RWPE1 (cell line): ENCODE measurements at places on chromosomes 1 and 21.

DNA sequence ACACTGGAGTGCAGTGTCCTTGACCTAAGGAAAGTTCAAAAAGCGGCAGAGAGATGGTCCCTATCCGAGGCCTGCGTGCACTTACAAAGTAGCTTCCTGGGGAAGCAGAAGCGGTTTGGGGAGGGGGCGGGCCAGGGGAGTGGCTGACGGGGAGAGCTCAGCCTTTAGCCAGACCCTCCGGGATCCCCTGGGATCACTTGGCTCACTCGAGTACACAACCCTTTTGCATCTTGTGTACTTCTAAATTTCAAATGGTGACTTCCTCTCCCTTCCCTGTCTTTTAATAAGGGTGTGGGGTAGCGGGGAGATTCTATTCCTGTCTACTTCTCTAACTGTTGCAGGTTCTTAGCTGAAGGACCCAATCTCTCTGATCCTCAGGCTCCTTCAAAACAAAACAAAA, 18.1 kb upstream of the SNX27 start:
- no peak for DNase-seq

- DNase-seq: no peak
Measured at GRCh38 chr21:14836950-14837349, 227.8 kb downstream of the NRIP1 start.

GRCh38 chr21:24224422-24224821, 1382.9 kb downstream of the MRPL39 start:
- DNase-seq: peak; percentile 4

GRCh38 chr1:62573675-62574074, 23.6 kb upstream of the ANGPTL3 start:
- DNase-seq: no peak

DNA sequence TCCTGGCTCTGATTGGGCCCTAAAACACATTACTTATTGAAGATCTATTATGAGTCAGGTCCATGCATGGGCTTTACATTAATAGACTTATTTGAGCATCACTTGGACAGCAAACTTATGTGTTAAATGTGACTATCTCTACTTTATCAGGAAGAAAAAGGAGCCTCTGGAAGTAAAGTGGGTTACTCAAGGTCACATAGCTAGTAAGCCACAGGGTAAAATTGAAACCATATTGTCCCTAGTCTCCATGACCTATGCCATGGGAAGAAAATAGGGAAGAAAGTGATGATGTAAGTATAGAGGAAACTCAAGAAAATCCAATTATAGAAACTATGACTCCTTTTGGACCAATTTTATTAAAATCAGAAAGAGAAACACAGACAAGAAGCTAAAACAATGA, 555.3 kb downstream of the NUF2 start:
- no peak for DNase-seq

- no peak for DNase-seq
Measured at GRCh38 chr1:156676114-156676819, 940 bp downstream of the NES start.

DNA sequence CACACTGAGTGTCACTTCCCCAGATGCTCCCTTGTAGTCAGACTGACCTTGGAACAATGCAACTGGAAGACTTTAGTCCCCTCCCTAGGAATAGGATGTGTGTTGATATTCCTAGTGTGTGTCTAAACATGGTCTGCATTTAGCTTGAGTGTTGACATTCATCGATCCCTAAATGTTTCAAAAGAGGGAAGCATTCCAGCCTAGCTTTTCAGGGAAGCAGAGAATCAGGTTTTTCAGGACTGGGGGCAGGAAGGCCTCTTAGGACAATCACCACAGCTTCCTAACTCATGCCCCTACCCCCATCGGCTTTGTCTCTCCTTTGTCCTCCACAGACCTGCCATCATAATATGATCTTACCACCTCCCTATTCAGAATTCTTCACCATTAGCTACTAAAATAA, 43.4 kb downstream of the NMNAT2 start:
- DNase-seq: no peak

DNA sequence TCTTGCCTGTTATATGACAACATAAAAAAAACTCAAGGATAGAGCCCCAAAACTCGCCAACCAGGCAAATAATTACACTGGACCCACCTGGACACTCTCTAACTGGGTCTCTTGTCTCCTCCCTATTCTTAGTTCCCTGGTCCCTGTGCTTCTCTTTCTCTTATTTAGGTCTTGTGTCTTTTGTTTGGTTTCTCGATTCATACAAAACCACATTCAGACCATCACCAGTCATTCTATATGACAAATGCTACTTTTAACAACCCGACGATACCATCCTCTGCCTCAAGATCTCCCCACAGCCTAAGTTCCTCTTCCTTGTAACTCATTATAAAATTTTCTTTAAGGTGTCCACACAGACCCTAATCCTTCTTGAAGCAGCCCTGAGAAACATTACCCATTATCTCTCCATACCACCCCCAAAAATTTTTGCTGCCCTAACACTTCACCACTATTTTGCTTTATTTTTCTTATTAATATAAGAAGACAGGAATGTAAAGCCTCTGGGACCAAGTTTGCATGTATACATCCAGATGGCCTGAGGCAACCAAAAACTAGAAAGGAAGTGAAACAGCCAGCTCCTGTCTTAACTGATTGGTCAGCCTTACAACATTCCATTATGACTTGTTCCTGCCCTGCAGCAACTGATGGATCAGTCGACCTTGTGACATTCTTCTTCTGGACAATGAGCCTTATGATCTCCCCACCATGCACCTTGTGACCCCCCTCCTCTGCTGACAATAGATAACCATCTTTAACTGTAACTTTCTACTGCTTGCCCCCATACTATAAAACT, 638.2 kb downstream of the AMY1C start:
- DNase-seq: no peak

DNA sequence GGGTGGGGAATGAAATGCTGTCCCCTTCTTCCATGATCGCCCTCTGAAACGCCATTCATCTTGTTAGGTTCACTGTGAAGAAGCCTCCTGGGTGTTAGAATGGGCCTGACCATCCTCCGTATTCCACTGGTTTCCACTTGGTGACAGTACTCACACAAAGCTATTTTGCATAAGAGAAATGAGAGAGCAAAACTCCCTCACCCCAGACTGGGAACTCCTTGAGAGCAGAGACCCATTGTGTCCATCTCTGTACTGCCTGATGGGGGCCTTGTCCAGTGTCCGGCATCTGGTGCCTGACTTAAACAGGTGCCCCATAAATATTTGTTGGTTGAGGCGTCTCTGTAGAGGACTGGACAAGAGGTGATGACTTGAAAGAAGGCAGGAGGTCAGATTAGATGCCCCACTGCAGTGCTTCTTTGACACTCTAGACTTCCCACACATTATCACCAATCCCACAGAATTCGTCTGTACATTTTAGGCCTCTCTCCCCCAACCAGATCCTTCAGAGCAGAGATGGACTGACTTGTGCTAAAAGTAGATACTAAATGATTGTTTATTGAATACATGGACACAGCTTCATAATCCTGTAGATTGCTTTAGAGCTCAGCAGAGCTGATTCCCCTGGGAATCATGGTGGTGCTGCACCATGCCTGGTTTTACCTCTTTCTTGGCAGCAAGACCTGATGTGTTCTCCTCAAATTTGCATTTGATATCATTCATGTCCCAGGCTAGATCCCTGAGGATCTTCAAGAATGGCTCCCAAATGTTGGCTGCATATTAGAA, 22.4 kb upstream of the KCNA2 start:
- DNase-seq: no peak

- DNase-seq: no peak
Measured at GRCh38 chr1:92663775-92664174, 121.1 kb downstream of the EVI5 start.

DNA sequence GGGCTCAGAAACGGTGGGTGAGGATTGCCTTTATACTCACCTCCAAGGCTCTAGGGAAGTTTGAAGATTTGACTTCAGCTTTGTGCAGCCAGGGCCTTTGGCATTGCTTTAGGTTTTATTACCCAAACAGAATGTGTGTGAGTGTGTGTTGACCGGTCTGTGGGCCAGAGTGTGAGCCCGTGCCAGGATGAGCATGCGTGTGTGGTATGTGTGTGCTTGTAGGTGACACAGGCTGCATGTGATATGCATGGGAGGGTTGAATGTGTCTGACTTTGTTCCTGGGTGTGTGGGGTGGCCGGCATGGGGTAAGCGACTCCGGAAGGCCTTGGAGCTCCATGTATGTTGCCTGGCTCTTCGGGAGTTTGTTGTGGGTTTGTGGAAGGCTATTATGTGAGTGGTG, 160.5 kb downstream of the FOXD2 start:
- no peak for DNase-seq

DNA sequence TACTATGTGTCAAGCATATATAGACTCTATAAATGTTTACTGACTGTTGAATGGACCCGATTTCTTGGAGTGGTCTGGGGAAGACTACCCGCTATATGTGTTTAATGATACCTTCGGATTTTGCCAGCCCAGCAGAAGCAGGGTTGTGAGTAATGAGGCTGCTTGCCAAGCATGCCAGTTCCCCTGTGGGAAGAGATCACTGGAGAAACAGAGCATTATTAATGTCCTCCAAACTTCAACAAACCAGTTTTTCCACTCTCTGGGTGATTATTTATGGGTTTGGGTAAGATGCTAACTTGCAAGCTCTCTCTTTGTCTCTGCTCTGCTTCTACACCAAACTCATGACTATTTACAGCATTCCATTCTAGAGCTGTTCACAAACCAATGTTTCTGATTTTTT, 25.1 kb upstream of the PHGDH start:
- DNase-seq: peak; percentile 79

GRCh38 chr1:160858097-160858496, 4.6 kb downstream of the CD244 start:
- DNase-seq: no peak

GRCh38 chr1:164562511-164562910, 3.5 kb downstream of the PBX1 start:
- DNase-seq: no peak

DNA sequence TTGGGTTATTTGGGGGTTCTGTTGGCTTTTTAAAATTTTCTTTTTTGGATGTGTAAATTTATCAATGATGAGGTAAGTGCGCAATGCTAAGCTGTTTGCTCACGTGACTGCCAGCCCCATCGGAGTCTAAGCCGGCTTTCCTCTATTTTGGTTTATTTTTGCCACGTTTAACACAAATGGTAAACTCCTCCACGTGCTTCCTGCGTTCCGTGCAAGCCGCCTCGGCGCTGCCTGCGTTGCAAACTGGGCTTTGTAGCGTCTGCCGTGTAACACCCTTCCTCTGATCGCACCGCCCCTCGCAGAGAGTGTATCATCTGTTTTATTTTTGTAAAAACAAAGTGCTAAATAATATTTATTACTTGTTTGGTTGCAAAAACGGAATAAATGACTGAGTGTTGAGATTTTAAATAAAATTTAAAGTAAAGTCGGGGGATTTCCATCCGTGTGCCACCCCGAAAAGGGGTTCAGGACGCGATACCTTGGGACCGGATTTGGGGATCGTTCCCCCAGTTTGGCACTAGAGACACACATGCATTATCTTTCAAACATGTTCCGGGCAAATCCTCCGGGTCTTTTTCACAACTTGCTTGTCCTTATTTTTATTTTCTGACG, 3.1 kb downstream of the OLIG2 start:
- DNase-seq: no peak

DNA sequence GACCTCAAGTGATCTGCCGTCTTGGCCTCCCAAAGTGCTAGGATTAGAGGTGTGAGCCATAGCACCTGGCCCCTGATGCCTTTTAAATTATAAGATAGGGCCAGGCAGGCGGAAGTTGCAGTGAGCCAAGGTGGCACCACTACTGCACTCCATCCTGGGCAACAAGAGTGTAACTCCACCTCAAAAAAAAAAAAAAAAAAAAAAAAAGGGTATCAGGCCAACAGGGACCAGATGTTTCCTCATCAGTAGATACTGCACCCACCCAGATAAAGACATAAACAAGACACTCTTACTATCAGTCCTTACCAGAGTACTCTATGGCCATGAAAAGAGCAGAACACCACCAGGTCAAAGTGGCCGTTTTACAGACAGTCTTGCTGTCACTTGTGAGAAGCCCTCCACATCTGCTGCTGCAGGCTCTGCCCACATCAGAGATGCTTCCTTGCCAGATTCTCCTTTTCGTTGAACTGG, 3.3 kb downstream of the C21orf58 start:
- DNase-seq: no peak

GRCh38 chr1:174191349-174191862, 32.1 kb downstream of the RABGAP1L start:
- peak; percentile 43 for DNase-seq

GRCh38 chr1:78527706-78528105, 36.9 kb downstream of the PTGFR start:
- DNase-seq: no peak

DNA sequence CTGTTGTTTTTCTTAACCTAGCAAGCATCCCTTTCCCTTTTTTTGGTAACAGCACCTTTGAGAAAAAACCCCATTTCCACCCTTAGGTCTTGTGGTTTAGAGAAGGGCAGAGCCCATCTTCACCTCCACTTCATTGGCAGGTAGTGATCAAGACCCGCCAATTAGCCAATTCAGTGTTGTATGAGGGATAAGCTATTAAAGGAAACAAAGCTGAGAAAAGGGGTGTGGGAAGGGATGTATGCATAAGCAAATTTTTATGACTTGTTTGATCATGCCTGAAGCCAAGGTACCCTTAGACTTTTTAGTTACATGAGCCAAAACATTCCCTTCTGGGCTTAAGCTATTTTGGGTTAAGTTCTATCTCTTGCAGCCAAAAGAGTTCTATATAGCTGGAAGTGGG, 3.6 kb upstream of the ZNF697 start:
- DNase-seq: no peak

- no peak for DNase-seq
Measured at GRCh38 chr1:72724951-72725861, 442.9 kb upstream of the NEGR1 start.

- no peak for DNase-seq
Measured at GRCh38 chr1:193335806-193336428, 149.5 kb upstream of the B3GALT2 start.

- DNase-seq: peak; percentile 4
Measured at GRCh38 chr1:168801032-168801745, 72.2 kb upstream of the DPT start.

- DNase-seq: no peak
Measured at GRCh38 chr1:92989936-92990583, 28.8 kb upstream of the DIPK1A start.
